Suprapubic skin (tissue), 4 donors: ENCODE measurements at places on chromosomes 2 and 18.

DNA sequence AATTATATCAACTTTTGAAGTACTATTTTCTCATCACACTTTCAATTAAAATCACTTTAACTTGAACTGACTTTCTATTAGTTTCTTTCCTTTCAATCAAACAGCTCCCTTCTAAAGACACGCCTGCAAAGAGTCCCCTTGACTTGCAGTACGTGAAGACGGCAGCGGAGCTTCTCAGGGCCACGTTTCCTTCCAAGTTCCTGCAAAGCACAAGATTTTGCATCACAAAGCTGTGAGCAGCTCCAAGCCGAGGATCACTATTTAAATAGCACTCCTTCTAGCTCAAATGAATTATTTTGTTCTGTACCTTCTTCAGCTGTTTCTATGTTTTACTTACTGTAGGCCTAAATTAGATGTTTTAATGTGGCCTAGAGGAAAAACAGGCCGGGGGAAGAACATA lies 30.8 kb downstream of the SH3YL1 start:
- DNase-seq, result no peak

GRCh38 chr18:70158992-70159717 lies 46.3 kb downstream of the RTTN start:
- no peak for DNase-seq

- no peak for DNase-seq
Measured at GRCh38 chr2:238159071-238159539, 335 bp downstream of the ERFE start.

GRCh38 chr2:24199968-24200590 lies 25.2 kb downstream of the FAM228A start:
- no peak for DNase-seq

DNA sequence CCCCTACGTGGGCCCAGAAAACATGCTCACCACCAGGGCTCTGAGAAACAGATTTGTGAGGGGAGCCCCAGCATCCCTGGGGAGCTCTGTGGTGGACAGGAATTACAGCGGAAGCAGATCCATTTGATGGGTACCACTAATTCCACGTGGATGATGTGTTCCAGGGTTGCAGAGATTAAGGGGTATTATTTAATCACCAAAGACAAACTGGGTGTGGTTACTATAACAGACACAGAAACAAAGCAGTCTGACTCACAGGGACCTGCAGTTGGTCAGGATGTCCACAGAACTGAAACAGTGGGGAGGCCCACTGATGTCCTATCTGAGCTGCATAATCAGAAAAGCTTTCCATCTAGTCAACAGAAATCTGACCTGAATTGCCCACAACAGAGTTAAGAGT lies 65.8 kb downstream of the PSMG2 start:
- DNase-seq, result no peak
